ENCODE measurements at places on chromosomes 16 and 17.
A peak's percentile ranks its signal among the peaks of the same experiment; 100 is the strongest.

GRCh38 chr17:20267459-20267842 is 199.9 kb downstream of the LGALS9B start:
- DNase-seq = peak; percentile 42

DNA sequence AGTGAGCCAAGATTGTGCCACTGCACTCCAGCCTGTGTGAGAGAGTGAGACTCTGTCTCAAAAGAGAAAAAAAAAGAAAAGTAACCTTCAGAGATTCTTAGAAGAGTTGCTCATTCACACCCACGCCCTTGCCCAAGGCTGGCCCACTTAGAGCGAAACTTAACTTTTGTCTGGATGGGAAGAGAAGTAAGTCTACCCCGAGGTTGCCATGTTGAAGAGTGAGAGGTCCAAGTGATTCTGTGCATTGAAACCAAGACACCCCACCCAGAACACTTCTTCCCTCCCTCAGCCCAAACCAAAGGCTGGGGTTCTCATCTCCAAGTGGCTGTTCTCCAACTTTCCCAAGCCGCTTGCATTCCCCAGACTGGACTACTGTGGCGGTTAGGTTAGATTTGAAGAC is 2.4 kb upstream of the CISD3 start:
- peak; percentile 89 for DNase-seq

GRCh38 chr16:20753727-20754126 is 10.1 kb upstream of the ACSM3 start:
- no peak for DNase-seq

DNA sequence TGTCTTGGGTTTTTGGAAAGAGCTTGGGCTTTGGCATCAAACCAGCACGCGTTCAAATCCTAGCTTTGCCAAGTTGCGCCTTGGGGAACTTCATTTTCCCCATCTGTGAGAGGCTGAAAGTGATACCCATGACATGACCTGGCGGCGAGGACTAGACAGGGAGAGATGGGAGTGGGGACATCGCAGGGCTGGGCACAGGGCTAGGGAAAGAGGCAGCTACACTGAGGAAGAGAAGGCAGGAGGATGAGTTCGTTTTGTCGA is 202.9 kb downstream of the IRF8 start:
- DNase-seq = no peak

GRCh38 chr16:68866933-68867332 is 23.6 kb downstream of the TANGO6 start:
- no peak for DNase-seq

DNA sequence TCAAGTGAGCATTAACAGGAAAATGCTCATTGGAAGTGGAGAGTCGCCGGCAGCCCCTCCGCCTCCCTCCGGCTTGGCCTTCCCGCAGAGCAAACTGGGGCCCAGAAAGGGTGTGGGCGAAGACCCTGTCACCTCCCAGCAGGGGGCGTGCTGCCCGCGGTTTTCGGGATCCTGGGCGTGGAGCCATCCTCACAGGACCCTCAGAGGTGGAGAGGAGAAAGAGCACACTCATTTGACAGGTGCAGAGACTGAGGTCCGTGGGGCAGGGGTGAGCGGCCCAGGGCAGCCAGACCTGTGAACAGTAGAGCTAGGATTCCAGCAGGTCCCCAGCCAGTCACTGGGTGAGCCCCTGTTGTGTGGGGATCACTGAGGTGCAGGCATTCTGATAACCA is 1002.9 kb downstream of the KCNJ18 start:
- no peak for DNase-seq

DNA sequence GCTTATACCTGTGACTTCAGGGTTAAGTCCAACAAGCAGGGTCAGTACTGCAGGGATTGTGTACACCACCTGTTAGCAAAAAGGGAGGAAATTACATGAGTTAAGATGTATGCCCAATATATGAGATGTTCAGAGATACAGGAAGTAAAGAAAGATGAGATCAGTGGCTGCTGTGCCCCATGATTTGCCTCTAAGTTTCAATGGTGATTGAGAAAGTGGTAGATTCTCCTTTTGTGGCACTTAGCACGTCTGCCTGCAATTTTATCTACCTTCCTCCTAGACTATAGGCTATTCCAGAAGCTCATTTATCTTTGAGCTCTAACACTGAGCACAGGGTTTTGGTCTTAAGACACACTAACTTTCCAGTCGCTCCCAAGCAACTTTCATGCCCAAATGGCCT is 3.6 kb downstream of the TMEM220 start:
- DNase-seq = no peak

- DNase-seq = no peak
These were observed 6.8 kb downstream of the CDK10 start for GRCh38 chr16:89693289-89693731.

GRCh38 chr16:82955741-82956348 is 329.1 kb downstream of the CDH13 start:
- no peak for DNase-seq

DNA sequence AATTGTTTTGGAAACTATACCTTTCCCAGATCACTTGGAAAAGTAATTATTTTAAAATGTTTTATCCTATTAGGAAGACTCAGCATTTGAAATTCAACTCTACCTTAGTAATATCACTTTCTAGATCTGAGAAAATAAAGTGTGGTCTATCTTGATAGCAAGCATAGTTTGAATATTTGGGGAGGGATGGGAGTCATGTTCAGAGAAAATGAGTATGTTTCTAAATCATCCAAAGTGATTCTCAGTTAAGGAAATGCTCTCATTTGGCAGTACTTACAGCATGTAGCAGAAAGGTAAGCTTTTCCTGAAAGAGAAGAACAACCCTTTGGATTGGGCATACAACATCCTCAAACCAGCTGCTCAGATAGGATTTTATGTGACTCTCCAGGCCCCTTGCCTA is 6.9 kb downstream of the C17orf75 start:
- no peak for DNase-seq

GRCh38 chr16:12157517-12158093 is 181.1 kb downstream of the SNX29 start:
- DNase-seq = no peak

DNA sequence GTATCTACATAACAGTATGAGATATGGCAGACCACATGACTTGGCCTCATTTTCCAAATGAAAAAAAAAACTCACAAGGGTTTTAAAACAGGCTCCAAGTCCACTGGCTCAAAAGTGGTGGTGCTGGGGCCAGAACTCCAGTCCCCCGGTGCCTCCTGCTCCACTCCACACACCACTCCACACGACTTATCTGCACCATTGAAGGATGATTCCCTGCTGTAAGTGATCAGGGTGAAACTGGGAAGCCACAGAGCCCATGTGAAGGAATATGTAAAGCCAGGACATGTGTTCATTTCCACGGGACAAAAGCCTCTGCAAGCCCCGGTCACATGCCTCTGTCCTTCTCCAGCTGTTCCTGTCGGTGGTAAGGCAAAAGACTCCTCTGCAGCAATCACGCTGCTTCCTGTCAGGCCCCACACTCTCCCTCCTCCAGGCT is 97.2 kb downstream of the ZNF18 start:
- DNase-seq = no peak

DNA sequence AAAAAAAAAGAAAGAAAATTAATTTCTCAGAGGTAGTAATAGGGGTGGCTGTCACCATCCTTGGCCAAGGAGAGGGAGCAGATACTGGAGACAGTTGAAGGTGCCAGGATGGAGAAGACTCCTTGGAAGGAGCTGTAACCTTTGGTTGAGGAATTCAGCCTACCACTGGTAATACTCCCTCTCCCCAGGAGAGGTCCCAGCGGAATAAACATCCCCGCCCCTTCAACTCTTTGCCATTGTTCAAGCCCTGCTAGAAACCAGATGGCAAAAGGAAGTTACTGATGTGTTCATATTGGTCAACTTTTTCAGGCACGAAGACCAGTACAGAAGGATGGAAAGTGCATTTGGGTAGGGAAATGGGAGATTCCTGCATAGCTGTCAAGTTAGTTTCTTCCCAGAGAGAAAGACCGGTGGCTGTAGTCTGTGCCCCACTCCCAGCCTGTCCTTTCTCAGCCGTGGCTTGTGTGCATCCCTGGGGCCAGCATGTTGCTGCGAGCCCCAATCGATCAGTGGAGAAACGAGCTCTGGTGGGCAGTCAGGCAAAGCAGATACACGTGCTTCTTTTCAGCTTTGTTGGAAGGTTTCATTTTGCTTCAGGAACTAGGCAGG is 612.1 kb downstream of the MAF start:
- no peak for DNase-seq

GRCh38 chr16:49630783-49631182 is 225.1 kb downstream of the ZNF423 start:
- no peak for DNase-seq

DNA sequence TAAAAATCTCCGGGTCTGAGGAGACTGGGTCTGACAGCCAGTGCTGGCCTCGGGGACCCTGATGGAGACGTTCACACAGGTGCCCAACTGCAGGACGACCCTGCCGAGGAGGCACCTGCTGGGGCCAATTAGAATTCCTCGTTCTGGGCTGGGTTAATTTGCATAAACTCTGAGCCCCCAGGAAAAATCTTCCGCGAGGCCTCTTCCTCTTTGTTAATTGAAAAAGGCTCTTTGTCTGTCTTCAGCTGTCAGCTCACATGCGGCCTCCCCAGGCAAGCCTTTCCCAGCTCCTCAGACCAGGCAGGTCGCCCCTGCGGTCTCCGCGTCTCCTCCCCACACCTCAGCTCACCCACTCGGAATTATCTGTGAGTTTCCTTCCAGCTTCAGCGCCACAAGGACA is 400.2 kb downstream of the SEC14L1 start:
- DNase-seq = no peak

DNA sequence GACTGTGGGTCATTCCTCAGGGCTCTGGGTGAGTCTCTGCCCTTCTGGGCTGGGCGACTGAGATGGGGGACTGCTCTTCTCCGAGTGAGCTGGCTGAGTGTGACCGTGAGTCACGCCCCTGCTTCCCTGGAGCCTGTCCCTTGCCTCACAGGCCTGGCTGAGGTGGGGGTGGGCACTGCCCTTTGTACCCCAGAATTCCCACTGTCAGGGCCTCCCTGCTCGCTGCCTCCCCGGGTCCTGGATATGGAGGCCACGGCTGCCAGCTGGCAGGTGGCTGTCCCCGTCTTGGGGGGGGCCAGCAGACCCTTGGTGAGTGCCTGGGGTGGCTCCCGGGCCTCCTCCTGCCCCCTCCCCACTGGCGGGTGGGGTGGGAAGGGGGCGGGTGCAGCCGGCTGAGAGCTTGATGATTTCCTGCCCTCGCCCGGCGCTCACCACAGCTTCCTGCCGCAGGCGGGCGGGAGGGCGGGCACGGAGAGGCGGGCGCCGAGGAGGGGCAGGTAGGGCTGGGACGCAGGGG is at the start of gene LAT:
Gene LAT, plus strand, starts transcription at position 434 of the 517 bp plus-strand sequence. CDS start 366 bp downstream, outside the sequence.
- DNase-seq = peak; percentile 85

GRCh38 chr17:69069226-69069750 is 8.6 kb upstream of the ABCA9 start:
- DNase-seq = no peak

DNA sequence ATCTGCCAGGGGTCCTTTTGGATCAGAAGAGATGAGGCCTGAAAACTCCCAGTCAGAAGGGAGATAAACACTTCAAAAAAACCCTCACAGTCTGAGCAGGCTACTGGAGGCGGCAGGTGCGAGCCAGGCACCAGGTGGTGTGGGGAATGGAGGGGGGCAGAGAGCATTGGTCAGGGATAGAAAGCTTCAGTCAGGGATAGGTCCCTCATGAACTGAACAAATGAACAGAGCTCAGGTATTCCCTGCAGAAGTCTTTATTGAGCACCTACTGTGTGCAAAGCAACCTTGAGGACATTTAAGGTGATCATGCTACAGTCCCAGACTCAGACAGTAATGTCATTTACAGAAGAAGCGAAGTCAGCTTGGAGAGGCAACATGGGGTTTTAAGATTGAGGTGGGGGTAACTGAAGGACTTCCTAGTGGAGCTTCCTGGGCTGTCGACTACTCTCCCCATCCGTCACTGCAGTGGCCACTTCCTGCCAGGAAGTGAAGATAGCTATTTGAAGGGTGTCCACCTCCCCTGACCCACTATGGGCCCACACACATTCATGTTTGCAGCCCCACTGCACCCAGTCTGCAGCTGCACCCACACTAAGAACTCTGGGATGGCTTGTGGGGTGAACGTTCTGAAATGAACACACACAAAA is 3.2 kb downstream of the KIFC3 start:
- no peak for DNase-seq

DNA sequence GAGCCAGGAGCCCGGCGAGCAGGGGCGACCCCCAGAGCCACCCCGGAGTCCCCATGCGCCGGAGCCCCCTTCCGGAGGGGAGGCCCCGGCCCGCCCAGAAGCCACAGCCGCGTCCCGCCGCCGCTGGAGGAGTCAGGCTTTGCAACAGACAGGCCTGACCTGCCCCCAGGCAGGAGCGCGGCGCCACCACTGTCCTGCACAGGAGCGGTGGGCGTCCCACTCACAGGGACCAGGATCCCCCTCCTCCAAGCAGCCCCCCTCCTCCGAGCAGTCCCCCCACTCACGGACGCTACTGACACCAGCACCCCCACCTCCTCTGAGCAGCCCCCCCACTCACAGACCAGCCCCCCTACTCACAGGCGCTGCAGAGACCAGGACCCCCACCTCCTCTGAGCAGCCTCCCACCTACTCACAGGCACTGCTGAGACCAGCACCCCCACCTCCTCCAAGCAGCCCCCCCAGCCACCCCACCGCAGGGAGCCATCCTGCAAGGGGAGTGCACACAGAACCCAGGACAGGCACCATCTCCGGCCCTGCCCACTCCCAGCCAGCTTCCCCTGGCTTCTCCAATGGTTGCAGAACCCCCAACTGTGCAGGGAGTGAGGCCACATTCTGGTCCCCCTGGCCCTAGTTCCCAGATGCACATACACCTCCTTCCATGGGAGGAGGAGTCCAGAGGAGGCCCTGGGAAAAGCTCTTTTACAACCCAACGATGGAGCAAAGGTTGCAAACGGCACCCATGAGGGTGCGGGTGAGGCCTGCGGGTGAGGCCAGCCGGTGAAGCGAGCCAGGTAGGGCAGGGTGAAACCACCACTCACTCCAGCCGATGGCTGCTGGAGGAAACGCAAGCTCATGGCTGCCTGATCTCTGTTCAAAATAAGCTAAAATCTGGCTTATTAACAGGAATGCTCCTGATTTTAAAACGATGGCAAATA is 69.9 kb downstream of the ABR start:
- DNase-seq = peak; percentile 68

DNA sequence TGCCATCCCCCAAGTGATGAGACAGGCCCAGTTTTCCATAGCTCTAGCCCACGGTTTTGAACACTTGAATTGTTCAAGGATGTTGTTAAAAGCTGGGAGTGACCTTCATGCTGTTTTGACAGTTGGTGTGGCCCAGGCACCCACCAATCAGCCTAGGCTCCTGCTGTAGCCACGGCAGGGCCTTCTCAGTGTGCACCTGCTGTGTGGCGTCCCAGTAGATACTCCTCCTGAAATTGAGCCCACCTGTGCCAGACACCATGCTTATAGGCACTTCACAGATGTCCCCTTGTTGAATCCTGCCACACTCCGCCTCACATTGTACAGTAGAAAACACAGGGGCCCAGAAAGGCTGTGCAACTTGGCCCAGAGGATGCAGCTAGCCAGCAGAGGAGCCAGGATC is 86.4 kb downstream of the SOCS1 start:
- DNase-seq = no peak

GRCh38 chr17:55090079-55090492 is 121.5 kb downstream of the STXBP4 start:
- DNase-seq = peak; percentile 43

GRCh38 chr17:7851438-7852261 is 3.2 kb upstream of the TMEM88 start:
- peak; percentile 97 for DNase-seq

GRCh38 chr16:19618876-19619275 is 63.4 kb downstream of the VPS35L start:
- DNase-seq = no peak

Data from stimulated activated CD4-positive, alpha-beta T cell treated with anti-CD3 and anti-CD28 coated beads, Interleukin-15, amount 100 ng/mL, for 24 hours (primary cell).